ENCODE measurements at places on chromosomes 2 and 18.

DNA sequence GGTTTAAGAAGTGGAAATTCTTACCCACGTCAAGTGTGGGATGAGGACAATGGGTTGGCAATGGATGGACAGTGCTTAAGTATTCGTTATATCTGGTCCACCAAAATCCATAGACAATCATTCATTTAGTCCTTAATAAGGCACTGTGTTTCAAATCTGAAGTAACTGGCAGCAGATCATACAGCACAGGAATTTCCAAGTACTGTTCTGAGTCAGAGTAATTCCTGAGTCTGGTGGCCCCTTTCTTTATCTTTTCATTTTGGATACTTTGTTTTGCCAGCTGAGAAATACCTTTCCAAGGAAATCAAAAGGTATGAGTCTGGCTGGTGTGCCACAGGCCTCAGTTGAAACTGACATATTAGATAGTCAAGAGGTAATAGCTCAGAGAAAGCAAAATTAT lies 31.4 kb upstream of the CCDC102B start:
- DNase-seq = no peak

- DNase-seq = peak; percentile 63
Measured at GRCh38 chr2:121103960-121104359, 181.0 kb downstream of the TFCP2L1 start.

DNA sequence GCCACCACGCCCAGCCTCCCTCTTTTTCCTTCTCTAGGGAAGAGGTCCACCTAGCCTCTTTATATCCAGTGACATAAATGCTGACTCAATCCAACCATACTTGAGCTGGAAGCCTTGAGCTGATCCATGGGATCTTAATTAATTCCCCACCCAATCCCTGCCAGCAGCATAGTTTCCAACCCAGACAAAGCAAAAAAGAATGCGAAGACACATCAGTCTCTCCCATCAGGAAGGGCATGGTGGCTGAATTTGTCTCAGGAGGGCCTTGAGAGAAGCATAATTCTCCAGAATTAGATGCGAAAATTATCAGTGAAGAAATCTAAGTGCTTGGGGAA lies 22.5 kb downstream of the CASP10 start:
- DNase-seq = no peak

DNA sequence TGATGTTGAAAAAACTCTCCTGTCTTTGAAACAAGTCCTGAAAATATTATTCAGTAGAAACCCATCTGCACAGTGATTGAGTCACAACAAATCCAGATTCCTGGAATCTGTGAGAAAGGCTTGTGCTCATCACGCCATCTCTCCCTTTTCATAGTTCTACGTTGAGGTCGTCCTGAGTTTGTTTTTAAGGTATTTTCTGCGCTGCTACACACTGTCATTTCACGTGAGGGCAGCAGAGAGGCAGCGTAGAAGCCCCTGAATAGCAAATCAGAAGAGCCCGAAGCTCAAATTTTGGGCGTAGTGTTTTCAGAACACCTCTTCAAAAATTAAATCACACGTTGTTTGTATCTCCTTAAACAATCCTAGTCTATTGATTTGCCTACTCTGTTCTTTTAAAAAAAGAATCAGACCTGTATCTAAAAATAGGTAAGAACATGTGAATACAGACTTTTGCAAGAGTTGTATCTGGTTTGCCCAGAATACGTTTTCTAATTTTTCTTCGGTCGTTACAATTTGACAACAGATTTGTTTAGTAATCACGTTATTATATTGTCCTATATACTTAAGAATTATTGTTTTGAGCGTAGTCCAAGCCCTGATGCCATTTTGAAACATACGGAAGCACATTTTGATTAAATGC lies 61.6 kb upstream of the SLC38A11 start:
- no peak for DNase-seq

- DNase-seq = peak; percentile 44
Measured at GRCh38 chr2:224378701-224379097, 23.2 kb downstream of the FAM124B start.

GRCh38 chr2:222318712-222319585 lies 20.2 kb upstream of the PAX3 start:
- DNase-seq = peak; percentile 51

- peak; percentile 81 for DNase-seq
Measured at GRCh38 chr2:215598376-215598975, 162.6 kb upstream of the FN1 start.

GRCh38 chr2:121095257-121096080 lies 189.5 kb downstream of the TFCP2L1 start:
- peak; percentile 79 for DNase-seq

DNA sequence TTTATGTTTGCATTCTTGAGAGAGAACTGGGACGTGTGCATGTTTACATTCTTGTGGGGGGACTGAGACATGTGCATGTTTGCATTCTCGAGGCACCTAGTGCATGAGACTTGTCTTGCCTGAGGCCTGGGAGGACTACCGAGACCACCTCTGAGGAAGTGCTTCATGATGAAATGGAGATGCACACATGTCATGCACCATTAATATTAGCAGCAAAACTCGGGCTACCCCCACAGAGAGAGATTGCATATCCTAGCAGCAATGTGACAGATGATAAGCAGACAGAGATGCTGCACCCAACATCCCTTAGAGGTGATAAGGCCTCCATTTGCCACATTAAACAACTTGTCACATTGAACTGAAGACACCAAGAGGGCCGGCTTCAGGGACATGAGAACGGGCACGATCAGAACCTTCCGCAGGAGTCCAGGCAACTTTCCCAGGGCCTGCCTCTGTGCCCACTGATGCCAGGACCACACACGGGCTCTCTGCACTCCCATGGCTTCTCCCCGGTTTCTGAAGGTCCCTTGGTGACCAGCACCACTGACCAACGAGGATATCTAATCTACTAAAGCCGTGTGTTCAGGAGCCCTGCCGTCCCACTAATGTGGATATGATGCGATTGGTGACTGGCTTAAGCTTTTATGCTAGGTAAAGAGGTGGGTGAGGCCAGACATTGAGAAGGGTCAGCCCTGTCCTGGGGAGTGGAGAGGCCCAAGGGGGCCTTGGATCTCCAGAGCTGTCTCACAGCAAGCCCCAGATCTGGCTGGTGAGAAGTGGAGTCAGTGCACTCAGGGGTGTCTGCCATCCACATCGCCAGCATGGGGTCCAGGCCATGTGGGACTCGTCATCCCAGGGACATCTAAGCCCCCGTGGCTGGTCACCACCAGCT lies 208.3 kb downstream of the NDUFA10 start:
- DNase-seq = no peak

DNA sequence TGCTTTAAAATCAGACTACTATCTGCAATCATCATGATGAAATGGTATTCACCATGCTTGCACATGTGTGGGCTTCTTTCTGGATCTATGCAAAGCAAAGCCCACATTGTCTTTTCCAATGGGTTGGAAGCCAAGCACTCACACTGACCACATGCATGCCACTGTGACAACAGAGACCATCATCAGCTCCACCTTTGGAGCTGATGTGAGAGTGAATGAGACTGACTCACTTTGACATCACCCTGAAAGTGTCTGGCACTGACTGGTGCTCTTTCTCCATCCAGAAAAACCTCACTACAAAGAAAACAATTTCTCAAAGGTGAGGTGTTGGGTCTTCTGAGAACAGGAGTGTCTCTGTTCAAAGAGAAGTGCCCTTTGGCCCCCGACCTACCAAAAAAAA lies 4.7 kb downstream of the MYO5B start:
- no peak for DNase-seq

DNA sequence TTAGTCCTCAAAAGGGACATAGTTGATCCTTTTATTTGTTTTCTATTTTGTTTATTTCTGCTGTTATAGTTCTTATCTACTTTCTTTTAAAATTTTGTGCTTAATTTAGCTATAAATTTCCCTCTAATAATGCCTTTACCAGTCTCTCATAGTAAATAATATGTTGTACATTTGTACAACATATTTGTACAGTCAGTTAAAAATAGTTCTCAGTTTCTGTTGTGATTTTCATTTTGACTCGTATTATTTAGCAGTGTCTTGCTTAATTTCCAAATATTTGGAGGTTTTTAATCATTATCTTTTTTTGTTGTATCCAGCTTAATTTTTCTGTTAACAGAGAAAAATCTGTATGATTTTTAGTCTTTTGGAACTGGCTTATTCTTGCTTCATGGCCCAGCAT lies 443.6 kb upstream of the TRIB2 start:
- DNase-seq = no peak

DNA sequence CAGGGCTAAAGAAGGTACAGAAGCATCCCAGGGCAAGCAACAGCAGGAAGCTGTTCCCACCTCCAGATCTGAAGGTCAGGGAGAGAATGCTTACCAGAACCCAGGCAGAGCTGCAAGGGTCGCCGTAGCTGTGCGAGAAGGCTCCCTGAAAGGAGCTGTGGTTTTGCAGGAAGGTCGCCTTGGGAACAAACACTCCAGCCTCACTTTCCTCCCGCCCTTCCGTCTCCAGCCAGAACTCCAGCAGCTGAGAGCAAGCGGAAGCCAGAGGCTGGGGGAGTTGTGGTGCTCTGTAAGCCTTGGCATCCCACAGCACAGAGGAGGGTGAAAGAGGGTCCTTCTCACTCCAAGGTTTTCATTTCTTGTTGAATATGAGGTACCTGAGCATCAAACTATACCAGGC lies 18.3 kb upstream of the ICOS start:
- DNase-seq = no peak

GRCh38 chr2:19838616-19839015 lies 63.2 kb downstream of the TTC32 start:
- DNase-seq = no peak

GRCh38 chr2:221574231-221574570 lies 2.1 kb upstream of the EPHA4 start:
- DNase-seq = no peak

DNA sequence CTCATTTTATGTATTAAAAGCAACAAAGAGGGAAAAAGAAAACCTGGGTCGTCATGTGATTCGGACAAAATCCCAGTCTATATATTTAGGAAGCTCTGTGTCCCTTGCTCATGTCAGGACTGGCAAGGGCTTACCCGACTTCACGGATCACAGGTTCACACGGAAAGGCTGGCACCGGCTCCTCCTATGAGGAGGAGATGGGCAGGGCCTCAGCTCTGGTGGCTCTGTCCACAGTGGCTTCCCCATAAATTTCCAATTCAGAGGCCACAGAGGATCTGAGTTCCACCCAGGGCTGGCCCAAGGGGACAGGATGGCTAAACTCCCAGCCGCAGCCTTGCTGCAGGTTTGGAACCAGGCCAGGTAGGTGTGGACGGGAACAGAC lies 186.8 kb downstream of the BCL2 start:
- no peak for DNase-seq

DNA sequence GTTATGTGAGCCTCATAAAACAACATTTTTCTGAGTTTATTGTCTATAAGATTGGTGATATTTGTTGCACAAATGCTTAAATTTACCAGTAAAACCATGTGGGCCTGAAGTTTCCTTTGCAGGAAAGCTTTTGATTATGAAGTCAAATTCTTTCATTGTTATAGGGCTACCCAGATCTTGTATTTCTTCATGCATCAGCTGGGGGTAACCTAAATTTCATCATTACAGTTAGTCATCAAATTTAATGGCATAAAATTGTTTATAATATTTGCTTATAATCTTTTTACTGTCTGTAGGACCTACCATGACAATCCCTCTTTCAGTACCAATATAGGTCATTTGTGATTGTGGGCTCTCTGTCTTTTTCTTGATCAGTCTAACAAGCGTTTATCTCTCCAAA lies 47.8 kb downstream of the SMAD2 start:
- DNase-seq = no peak

GRCh38 chr2:136098441-136098840 lies 19.5 kb downstream of the CXCR4 start:
- peak; percentile 72 for DNase-seq

DNA sequence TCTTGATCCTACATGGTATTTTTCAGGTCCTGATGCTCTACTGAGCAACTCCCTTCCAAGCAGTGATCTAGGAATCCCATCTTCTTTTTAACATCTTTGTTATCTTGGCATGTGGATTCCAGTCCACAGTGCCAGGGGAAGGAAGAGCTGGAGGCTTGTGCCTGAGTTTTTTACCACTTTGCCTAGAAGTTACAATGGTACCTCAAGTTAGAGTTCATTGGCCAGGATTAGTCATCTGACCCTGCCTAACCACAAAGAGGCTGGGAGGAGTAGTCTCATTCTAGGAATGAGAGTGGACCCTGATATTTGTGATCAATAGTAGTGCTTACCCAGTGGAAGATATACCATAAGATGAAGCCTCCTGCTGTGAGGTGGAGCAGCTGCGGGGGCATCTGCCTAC lies 109.3 kb downstream of the ADCYAP1 start:
- no peak for DNase-seq

DNA sequence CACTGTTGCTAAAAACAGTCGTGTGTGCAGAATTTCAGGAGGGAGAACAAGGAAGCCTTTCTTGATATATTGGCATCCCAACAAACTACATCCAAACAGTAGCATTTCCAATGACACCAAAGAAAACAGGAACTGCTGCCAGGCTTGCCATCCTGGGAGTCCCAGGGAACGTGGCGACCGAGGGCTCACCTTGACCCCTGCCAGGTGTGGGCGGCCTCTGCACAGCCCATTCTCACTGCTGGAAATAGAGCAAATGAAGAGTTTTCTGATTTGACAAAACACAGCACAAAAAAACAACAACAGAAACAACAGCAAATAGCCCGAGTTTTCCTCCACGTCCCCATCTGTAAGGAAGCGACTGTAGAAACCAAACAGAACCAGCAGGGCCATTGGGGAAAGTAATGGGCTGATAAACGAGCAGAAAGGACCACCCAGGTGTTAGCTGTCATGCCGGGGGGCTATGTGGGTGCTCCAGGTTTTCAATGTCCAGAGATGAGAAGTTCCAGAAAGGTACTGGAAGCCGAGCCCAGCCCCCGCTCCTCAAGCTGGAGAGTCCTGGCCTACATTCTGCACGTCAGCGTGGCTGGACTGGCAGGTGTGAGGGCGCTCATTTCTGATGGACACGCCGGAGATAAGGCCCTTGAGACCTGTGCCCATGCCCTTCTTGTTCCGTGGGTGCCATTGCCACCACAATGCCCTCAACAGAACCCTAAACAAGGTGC lies 80.8 kb downstream of the TWIST2 start:
- no peak for DNase-seq

- DNase-seq = no peak
Measured at GRCh38 chr2:122163617-122164016, 408.2 kb downstream of the TSN start.

DNA sequence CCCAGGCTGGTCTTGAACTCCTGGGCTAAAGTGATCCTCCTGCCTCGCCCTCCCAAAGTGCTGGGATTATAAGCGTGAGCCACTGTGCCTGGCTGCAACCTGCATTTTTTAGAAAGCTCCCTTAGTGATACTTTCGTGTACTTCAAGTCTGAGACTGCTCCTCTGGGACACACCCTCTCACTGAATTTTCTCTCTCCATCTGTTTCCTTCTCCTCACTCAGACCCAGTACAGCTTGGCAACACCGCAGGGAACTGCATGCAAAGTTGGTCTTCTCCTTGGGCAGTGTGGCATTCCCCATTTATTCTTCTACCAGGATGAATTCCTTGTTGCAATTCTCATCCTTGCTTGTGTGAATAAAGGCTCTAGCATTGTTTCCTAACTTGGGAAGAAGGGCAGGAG lies 175.9 kb downstream of the LPIN1 start:
- no peak for DNase-seq

- no peak for DNase-seq
Measured at GRCh38 chr2:21646345-21646744, 522.6 kb downstream of the TDRD15 start.

GRCh38 chr18:63002803-63003445 lies 287.6 kb downstream of the PHLPP1 start:
- DNase-seq = no peak

All from suppressor macrophage (primary cell).